T-helper 2 cell treated with Interferon-gamma antibody and Interleukin-4, amounts not matched to agents 100 ng/mL and 5 ng/mL, for 36 hours (primary cell): ENCODE measurements at places on chromosomes 4 and X. TPM values are rescaled to one million over a fixed set of nuclear protein-coding genes. Genes with fewer than 3 reads are reported as not detected.

The CITED1 gene
- total RNA-seq, result 1.4 TPM in 1 of 2 replicates, not detected in the other

The GPR82 gene
- total RNA-seq, result 0.07 TPM in 1 of 2 replicates, not detected in the other

The ZNF732 gene
- total RNA-seq, result not detected in 2 replicates

The SLC6A8 gene
- total RNA-seq, result 1.0 and 1.4 TPM in 2 replicates

The PTTG2 gene
- total RNA-seq, result 1.9 TPM in 2 replicates
